RKO (cell line): ENCODE measurements at places on chromosomes 7 and 10.

- peak; percentile 80 for DNase-seq
Measured at GRCh38 chr7:99143853-99144672, at the start of gene SMURF1. Gene SMURF1, minus strand, starts transcription at chr7:99144108. Its CDS starts 328 bp downstream, at chr7:99143780.

GRCh38 chr10:3931224-3931623 is 146.2 kb upstream of the KLF6 start:
- DNase-seq: no peak

DNA sequence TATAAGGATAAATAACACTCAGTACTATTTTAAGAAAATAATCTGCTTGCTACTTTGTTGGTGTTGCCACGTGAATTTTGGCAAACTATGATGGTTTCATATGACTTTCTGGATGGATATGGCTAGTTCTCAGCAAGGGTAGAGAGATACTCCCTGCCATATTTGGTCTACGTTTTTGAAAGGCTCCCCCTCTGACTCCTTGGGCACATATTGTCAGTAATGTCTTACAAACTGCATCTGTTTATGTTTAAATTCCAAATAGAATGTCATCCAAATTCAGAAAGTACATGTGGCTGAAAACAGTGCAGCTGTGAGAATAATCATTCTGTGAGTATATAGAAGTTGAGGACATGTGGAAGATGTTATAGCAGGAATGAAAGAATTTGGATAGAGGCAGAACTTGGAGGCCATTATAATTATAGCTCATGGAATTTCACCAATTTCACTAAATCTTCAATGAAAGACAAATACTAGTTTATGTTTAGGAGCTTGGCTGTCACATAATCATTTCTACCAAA is 107.8 kb downstream of the SRI start:
- no peak for DNase-seq

GRCh38 chr10:47452495-47453140 is 31.3 kb downstream of the ANXA8 start:
- no peak for DNase-seq

DNA sequence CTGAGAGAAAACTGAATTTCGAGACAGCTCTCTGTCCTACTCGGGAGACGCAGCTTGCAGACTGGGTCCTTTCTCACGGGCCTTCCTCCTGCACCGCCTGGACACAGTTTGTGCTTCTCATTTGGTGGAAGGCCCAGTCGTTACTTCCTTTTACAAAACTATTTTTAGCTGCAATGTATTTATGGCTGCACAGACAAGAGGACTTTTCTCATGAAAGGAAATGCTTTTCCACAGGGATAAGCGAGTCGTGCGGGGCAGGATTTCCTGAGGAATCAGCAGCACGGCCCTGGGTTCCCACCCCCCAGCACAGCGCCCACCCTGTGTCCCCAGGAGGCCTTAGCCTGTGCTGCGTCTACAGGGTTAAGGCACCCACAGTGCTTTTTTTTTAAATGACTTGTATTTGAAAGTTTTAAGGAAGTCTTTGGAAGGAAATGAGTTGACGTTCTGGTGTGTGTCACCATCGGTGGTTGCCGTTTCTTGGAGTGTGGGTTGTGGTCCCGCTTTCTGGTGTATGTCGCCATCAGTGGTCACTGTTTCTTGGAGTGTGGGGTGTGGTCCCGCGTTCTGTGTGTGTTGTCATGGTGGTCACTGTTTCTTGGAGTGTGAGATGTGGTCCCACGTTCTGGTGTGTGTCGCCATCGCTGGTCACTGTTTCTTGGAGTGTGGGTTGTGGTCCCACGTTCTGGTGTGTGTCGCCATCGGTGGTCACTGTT is 50.9 kb downstream of the INPP5A start:
- DNase-seq: no peak

DNA sequence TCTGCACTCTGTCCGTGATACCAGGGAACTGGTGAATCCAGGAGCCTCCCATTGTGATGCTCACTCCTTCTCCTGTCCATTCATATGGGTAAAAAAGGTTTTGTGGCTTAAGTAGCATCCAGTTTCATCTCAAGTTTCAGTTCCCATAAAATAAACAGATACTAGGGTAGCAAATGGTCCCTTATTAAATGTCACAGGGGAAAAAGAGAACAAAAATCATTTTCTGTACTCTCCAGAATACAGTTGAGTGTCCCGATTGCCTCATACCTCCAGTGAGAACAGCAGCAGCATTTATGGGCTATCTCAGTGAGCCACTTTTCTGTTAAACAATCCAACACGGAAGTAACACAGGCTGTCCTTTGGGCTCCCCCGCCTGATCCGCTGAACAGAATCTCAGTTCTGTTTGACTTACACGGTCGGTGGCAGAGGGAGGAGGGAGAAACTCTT is 179.6 kb downstream of the CELF2 start:
- DNase-seq: no peak

DNA sequence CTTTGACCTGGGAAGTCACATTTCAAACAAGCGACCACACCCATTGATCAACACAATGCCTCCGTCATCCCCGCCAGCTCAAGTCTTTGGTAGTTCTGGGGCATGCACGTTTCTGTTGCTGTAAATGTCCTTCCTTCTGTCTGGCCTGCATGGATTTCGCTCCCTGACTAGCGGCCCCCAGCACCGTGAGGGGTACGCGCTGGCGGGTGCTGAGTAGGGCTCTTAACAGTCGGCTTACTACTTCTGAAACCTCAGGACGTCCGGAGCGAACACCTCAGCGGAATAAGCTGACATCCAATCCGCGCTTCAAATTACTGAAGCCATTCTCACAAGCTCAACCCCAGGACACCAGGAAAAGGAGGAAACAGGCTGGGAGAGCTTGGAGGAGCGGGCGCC is 505 bp downstream of the NUDCD3 start:
- DNase-seq: peak; percentile 67
